Activated CD8-positive, alpha-beta memory T cell treated with anti-CD3 and anti-CD28 coated beads, Interleukin-2, amount 10 ng/mL, durations not matched to agents 7 days and 5 days (primary cell): ENCODE measurements at places on chromosomes 11 and 22.

DNA sequence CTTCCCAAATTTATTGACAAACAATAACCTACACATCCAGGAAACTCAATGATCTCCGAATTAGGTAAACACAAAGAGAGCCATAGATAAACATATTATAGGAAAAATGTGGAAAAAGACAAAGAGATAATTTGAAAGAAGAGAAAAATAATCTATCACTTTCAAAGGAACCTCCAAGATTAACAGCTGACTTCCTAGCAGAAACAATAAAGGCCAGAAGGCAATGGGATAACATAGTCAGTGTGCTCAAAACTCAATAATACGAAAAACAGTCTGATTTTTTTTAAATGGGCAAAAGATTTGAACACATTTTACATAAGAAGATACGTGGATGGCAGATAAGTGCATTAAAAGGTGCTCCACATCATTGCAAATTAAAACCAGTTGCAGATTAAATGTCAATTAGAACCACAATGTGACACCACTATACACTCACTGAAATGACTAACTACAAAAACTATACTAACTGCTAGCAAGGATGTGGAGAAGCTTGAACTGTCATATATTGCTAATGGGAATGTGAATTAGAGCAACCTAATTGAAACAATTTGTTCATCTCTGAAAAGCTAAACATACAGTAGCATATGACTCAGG lies 300.4 kb downstream of the TMEM135 start:
- DNase-seq, result no peak

DNA sequence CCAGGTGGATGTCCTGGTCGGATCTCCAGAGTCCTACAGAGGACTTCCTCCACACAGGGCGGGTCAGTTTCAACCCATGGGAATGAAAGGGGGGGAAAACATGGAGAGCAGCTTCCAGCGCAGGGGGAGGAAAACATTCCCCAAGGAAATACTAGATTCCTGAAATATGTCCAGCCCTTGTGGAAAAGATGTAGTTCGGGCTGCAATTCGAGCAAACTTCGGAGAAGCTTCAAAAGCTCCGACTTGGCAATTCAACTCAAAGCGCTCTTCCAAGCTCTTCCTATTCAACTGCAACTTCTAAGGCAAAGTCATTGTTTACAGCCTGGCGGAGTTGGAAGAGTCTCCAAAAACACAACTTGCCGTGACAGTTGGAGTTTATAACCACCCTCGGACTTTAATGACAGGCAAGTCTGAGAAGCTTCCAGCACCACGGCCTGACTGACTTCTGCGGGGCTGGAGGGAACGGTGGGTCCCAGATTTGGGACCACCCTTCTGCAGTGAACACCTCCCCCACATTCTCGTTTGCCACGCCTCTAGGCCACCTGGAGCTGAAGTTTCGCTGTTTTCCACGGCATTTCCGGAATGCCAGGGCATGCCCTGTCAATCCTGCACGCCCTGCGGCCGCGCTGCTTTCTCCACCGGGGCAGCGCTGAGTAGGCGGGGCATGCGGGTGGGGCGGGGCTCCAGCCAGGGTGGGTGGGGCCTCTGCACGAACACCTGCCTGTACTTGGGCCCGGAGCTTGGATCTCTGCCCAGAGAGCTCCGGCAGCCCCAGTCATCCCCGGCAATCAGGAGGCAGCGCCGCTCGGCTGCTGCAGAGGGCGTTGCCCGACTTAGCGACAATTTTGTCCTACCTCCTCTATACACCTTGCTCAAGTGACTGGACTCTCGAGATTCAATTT lies 49.0 kb upstream of the BIRC3 start:
- peak; percentile 81 for DNase-seq

GRCh38 chr11:70873736-70874412 lies 378.5 kb downstream of the SHANK2 start:
- DNase-seq, result no peak

DNA sequence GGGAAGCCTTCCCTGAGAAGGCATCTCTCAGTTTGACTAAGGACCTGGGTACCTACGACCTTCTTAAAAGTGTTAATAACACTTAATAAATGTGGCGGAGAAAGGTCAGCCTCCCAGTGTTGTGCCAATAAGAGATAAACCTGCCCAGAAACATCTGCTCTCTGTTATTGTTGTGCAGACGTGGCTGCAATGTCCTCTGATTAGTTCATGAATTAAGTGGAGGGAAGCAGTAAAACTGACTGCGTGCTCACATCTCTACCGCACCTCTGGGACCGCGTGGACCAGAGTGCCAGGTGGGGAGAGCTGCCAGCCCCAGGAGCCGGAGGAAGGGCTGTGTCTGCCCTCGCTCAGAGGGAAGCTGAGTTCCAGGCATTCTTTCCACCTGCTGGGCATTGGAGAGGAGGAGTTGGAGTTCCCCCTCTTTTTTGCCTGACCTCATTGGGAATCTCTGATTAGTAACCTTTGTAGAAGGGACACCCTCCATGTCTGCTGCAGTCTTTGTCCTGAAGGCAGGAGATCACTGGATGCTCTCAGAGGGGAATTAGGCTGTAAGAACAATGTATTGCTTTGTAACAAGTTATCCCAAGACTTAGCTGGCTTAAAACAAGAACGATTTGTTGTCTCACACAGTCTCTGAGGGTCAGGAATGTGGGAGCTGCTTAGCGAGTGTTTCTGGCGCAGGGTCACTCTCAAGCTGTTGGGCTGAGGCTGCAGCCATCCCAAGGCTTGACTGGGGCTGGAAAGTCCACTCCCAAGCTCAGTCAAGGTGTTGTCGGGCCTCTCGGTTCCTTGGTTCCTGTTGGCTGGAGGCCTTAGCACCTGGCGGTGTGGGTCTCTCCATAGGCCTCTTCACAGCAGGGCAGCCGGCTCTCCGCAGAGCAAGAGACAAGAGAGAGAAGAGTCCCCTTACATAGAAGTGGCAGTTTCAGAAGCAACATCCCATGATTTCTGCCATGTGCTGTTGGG lies 247.6 kb upstream of the TBCEL start:
- DNase-seq, result no peak

DNA sequence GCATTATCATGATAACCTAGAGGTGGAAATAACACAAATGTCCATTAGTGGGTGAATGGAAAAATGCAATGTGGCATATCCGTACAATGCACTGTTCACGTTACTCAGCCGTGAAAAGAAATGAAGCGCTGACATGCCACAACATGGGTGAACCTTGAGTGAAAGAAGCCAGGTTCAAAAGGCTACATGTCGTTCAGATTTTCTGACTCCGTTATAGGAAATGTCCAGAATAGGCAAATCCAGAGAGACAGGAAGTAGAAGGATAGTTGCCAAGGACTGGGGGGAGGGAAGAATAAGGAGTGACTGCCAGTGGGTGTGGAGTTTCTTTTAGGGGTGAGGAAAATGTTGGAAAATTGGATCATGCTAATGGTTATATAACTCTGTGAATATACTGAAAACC lies 133.8 kb downstream of the ATXN10 start:
- no peak for DNase-seq

GRCh38 chr22:20092477-20092854 lies 12.4 kb downstream of the DGCR8 start:
- no peak for DNase-seq

DNA sequence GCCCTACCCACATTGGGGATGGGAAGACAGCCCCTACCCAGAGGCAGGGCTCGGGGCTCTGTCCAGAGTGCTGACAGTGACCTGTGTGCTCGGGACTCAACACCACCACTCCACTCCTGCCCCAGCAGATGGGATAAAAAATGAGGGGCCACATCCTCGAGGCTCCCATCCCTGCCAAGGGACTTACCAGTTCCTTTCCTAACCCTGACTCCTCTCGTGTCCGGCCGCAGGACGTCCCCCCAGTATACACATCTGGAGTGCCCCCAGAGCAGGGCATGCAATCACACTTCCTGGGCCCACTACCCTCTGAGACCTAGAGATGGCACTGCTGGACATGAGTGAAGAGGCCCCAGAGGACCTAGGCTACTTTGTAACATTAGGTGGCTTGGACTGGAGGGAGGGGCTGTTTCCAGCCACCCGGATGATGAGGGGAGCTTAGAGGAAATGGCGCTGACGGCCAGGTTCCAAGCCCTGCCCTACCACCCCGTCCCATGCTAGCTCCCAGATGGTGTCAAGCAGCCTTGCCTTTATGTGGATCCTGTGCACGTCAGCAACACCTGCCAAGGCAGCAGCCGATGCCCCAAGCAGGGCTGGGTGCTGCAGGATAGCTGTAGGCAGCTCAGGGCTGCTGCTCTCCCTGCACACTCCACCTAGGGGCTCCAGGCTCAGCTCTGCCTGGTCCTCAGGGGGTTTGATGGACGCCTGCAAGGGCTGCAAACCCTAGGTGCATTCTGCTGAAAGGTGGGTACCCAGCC lies 86.6 kb downstream of the DGCR2 start:
- DNase-seq, result no peak
